CD4-positive, CD25-positive, alpha-beta regulatory T cell (primary cell): ENCODE measurements at places on chromosomes 5 and 9.

GRCh38 chr5:112965733-112966306 lies 10.8 kb upstream of the DCP2 start:
- no peak for DNase-seq

- no peak for DNase-seq
These were observed 81.2 kb upstream of the CCDC112 start for GRCh38 chr5:115377468-115378217.

DNA sequence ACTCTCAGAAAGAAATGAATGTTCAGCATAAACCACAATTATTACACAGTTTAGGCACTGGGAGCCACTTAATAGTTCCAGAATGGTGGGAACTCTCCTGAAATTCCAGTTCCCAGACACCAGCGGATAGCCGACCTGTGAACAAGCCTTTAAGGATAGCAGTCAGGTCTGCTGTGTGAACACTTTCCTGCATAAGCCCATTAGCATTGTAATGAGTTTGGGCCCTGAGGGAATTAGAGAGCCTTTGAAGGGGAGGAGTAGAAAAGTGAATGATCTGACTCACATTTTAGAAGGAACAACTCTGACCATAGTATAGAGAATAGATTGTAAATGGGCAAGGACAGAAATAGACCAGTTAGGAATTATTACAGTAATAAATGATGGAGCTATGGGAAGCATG lies 189.1 kb downstream of the ADGRV1 start:
- no peak for DNase-seq

- no peak for DNase-seq
These were observed 335.8 kb upstream of the TRPC7 start for GRCh38 chr5:136701191-136701590.

- no peak for DNase-seq
These were observed 6.6 kb upstream of the CEMIP2 start for GRCh38 chr9:71774920-71775319.

DNA sequence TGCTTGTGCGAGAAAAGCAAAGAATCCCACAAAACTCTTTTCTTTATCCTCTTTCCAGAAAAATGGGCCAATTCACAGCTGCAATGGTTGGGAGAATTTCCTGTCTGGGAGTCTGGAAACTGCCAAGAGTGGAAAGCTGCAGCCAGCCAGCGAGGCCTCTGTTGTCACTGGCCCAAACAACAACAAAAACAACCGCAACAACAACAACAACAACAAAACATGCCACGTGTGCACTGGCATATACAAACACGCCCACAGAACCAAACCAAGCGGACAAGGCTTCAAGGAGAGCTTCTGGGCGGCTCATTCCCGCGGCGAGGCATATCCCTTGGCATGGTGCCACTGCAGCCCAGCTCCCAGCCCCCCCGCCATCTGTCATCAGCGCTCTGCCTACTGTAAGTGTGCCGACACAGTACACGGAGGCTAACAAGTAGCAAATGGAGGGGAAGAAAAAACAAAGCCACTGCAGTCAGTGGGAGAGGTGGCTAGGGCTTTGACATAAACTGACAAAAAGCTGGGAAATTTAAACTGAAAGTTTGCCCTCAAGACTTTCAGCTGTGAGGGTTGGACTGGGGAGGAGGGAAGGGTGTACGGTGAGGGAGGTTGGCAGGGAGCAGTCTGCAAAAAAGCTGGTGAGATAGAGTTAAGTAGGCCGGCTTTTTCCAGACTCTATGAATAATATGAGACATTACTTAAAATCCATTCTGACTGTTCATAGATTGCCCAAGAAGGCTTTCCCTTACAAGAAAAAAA lies 165.0 kb upstream of the ZNF462 start:
- no peak for DNase-seq

GRCh38 chr5:173672891-173673290 lies 56.4 kb upstream of the BOD1 start:
- DNase-seq = no peak

DNA sequence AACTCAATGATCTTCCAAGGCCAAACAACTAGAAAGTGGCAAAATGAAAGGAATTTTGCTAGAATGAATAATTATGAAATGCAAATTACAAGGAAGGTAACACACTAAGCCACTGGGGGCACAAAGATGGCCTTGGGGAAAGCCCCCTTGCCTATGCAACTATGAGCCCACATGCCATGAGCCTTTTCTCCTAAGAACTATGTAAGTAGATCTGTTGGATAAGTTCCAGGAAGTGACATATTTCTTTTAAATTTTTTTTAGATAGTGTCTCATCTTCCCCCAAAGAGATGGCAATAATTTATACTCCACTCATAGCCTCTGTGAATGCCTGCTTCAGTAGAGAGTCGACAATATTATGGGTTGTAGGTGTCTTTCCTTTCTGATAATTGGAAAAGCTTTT lies 257.8 kb downstream of the AUH start:
- DNase-seq = no peak

DNA sequence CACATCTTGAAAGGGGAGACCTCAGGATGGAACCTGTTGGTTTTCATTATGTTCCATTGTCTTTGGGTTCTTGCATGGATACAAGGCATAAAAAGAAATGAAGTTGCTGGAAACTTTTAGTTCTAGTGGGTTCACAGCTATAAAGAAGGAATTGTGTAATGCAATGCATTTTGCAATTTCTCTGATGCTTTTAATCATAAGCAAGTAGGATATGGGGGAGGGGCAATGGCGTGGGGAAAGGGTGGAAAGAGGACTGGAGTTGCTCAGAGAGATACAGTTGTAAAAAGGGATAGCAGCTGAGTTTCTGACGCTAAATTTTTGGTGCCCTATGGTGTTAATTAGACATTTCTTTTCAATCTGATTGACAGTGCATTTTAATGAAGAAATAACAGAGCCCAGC lies 88.6 kb upstream of the FANCC start:
- DNase-seq = no peak

DNA sequence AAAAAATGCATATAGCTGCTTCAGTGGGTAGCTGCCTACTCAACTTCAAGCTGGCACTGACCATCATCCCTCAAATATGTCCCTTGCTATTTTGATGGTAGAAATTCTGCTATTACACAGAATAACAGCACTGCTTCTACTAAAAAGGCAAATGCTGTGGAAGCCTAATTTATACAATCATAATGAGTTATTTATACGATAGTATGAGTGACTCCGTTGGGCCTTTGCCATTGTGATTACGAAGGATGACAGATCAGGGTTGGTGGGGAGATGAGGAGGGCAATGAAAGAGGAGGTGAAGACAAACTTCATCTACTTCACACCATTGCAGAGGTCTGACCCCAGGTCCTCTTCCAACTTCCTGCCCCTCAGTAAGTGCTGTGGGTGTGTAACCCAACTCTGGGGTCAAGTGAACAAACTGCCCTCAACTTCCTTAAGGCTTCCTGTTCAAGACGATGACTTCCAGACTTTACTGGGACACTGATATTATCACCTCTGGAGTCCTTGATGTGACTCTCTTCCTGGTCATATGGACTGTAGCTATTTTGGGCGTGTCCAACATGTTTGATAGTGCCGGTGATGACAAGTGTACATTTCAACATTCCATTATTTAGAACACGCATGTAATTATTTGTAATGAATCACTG lies 74.1 kb upstream of the RPS23 start:
- DNase-seq = no peak

- no peak for DNase-seq
These were observed 21.9 kb downstream of the MOCS2 start for GRCh38 chr5:53087621-53088121.

- no peak for DNase-seq
These were observed 41.8 kb upstream of the S1PR3 start for GRCh38 chr9:88949425-88949824.

DNA sequence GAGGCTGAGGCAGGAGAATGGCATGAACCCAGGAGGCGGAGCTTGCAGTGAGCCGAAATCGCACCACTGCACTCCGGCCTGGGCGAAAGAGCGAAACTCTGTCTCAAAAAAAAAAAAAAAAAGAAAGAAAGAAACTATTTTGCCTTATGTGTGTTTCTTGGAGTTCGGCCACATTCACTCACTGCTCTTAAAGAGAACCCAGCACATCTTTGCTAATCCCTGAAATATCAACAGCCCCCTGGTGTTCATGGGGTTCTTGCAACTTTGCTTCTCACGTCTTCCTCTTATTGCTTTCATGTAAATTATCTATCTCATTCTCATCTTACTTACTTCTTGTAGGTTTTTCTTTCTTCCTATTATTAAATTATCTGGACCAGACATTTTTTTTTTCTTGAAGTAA lies 126.3 kb upstream of the ASTN2 start:
- DNase-seq = no peak

- DNase-seq = no peak
These were observed 8.2 kb downstream of the ACSL6 start for GRCh38 chr5:132003170-132003744.

DNA sequence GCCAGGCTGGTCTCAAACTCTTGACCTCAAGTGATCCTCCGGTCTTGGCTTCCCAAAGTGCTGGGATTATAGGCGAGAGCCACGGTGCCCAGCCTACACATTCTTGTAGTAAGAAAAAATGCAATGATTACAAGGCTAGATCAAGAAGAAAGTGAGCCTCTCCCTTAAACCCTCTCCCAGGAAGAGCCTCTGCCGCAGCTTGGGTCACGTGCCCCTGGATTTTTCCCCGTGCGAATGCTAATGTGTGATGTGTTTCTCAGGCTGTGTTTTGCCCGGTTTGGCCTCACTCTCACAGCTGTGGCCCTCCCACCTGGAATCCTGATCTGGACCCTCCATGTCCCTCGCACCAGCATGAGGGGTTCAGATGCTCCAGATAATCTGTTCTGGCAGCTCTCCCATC lies 6.9 kb downstream of the PLPP7 start:
- DNase-seq = no peak

DNA sequence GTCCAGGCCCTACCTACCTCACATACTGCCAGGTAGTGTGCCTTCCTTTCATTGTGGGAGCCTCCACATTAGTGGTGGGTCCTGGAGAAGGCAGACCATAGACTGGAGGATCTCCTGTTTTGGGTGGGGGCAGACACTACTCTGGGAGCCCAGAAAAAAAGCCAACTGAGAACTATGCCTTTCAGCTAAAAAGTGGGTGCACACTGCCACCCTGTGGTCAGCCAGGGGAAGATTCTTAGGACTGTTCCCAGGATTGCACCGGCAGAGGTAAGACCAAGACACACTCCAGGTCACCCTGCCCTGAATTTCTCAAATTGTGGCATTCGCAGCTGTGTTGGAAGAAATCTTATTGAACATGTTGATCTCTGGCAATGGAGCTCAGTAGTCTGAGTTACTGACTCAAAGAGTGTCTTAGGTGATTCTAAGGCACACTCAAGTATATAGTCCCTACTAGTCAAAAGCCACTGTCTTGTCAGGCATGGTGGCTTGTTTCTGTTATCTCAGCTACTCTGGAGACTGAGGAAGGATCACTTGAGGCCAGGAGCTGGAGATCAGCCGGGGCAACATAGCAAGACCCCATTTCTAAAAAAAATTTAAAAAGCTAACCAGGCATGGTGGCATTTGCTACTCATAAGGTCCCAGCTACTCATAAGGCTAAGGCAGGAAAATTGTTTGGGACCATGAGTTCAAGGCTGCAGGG lies 3.6 kb downstream of the SIGMAR1 start:
- peak; percentile 78 for DNase-seq

DNA sequence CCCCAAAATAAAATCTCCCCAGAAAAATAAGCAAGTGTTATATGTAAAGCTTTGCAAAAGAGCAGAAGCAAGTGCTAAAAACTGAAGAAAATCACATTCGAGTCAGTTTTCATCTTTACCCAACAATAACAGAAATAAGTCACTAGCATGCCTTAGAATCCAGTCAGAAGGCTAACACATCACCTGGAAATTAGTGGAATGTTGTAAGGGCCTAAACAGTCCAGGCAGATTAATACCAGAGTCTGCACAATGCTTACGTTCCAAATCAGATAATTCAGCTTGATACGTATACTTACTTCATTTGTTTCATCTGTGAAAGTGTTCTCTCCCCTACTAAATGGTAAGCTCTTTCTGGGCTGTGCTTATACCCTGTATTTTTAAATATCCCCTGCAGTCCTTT lies 42.7 kb downstream of the SUSD1 start:
- DNase-seq = no peak

GRCh38 chr9:124013309-124014210 lies 2.0 kb downstream of the LHX2 start:
- no peak for DNase-seq

DNA sequence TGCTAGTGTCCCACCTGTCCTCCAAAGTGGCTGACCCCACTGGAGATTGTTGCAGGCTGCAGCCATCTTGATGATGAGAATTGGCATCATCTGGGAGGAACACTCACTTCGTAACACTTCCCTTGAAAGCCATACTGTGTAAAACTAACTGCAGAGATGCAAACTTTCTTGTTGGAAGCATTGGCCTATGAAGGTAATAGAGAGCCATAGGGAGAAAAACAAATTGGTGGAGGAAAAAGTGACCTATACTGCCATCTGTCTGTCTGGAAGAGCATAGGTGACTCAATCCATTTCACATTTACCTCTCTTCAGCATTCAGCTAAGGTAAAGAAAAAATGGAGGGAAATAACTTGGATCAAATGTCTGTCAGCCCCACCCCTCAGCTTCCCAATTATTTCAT lies 473.4 kb downstream of the NTRK2 start:
- DNase-seq = no peak

DNA sequence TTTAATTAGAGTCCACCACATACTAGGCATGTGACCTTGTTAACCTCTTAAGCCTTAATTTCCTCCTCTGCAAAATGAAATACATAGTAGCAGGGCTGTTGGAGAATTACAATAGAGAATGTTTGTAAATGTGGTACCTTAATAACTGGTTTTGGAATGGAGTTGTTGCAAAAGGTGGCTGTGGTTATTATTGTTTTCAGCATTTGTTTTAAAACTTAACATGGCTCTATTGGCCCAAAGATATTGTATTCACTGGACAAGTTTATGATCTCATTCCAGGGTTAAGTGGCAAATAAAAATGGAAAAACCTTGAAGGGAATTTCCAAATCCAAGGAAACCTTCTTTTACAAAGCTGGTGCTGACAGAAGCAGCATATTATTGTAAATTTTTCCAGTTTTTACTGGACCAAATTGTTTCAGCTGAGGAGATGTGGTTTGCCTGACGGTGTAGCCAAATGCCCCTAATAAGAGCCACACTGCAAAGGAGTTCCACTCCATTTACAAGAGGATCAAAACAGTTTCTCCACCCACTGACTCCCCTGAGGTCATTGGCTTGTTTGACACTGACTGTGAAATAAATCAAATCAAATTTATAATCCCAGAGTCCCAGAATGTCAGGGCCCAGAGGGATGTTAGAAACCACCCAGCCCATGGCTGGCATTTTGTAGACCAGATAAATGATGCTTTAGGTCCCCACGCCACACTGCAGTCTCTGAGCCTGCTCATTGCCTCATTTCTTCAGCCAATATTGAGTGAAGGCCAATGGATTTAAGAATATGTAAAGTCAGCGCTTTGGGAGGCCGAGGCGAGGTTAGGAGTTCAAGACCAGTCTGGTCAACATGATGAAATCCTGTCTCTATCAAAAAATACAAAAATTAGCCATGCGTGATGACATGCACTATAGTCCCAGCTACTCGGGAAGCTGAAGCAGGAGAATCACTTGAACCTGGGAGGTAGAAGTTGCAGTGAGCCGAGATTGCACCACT lies 45.2 kb downstream of the ADRA1B start:
- no peak for DNase-seq

GRCh38 chr5:32642276-32643002 lies 57.1 kb downstream of the SUB1 start:
- no peak for DNase-seq
